Globus pallidus (tissue), 1 donor: ENCODE measurements at places on chromosomes 2 and 18.

DNA sequence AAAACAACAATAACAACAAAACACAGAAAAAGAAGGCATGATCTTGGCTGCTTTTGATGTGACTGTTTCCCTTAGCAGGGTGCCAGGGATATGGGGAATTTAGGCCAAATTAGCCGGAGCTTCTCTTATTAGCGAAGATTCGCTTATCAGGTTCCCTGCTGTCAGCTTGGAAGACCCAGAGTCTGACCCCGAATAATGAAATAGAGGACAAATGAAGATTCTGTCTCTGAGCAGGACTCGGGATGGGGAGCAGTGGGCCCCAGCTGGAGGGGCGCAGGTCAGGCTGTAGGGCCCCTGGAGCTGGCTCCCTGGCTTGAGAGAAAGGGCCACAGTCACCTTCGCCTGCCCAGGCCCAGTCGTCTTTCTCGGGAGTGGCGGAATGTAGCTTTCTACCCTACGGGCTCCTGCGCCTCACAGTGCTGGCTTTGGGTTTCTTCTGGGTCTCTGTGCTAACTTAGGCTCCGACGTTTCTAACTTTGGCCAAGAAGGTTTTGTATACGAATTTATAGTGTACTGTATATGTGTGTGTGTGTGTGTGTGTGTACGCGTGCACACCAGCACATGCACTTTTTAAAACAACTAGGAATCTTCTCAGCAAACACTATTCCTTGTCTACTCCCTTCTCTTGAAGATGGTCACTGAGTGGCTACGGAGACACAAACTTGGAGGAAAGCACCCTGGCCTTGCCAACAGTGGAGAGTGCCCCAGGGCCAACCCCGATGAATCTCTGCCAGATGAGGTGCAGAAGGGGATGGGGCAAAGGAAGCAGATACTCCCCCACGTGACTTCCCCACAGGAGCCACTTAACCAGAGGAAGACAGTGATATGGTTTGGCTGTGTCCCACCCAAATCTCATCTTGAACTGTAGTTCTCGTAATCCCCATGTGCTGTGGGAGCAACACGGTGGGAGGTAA, 195.6 kb upstream of the COPS8 start:
- DNase-seq = no peak

DNA sequence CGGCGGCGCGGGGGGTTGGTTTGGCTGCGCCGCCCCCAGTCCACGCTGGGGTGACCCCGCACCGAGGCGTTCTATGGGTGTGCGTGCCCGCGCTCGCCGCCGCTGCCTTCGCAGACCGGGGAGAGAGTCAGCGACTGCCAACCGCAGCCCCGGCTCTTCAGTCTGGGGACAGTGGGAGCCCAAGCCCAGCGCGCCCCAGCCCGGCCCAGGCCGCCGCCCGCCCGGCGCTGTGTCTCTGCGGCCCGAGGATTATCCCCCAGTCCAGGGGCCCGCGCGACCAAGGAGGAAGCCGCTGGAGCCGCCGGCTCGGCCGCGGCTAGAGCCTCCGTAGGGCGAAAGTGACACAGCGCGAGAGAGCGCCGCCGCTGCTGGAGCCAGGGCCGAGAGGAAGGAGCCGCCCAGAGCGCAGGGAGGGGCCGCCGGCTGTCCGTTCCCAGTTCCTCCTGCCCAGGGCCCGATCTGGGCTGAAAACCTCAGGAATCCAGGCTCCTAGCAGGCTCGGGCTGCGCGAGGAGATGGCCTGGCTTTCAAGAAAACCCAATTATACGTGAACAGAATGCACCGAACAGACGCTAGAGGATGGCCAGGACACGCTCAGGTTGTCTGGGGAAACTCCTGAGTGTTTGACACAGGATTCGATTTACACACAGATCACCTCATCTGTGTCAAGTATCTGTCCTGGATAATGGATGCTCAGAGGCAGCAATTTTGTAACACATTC, 2.4 kb downstream of the CTIF start:
- peak; percentile 73 for DNase-seq

- no peak for DNase-seq
Observed at GRCh38 chr2:20633001-20633400, 17.9 kb downstream of the HS1BP3 start.

GRCh38 chr18:51789871-51790270, 550.1 kb upstream of the DCC start:
- no peak for DNase-seq

- DNase-seq = no peak
Observed at GRCh38 chr18:79940814-79941472, 10.5 kb downstream of the SLC66A2 start.

DNA sequence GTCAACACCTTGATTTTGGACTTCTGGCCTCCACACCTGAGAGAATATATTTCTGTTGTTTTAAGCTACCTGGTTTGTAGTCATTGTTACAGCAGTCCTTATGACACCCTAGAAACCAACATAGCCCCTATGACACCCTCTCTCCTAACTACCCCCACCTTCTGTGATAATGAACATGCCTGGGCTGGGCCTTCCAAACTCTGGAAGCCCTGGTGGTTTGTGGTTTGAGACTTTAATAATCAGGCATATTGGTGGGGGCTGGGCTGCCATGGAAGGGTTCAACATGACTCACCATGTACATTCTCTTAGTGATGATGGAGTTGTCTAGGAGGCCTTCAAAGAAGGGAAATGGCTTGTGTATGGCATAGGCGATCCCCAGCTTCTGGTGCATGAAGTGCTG, 3.3 kb downstream of the SP110 start:
- DNase-seq = no peak

DNA sequence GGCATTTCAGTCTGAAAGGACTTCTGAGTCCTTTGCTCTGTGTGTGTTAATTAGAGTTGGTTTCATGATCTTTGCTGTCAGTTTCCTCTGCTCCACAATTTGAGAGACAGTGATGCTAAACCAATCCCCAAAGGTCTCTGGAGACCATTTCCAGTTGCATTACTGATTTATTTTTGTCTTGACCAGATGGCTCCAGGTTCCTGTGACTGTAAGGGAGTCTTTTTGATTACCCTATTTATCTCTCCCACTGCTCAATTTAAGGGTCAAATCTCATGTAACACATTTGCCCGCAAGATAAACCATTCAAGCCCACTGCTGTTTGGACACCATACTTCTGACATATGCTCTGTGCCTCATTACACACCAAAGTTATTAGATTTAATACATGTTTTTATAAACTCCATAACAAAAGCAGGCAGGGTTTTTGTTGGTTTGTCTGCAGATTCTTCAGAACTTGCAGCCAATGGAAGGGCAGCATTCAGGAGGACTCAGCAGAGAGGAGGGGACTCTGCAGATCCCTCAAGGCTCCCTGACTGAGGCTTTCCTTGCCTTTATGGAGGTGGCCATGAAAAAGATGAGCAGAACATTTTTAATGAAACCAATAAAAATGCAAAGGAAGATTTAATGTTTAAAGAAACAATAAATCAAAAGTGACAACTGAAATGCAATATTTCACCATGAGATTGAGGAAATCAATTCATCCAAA, 889.3 kb upstream of the CELF4 start:
- DNase-seq = no peak

DNA sequence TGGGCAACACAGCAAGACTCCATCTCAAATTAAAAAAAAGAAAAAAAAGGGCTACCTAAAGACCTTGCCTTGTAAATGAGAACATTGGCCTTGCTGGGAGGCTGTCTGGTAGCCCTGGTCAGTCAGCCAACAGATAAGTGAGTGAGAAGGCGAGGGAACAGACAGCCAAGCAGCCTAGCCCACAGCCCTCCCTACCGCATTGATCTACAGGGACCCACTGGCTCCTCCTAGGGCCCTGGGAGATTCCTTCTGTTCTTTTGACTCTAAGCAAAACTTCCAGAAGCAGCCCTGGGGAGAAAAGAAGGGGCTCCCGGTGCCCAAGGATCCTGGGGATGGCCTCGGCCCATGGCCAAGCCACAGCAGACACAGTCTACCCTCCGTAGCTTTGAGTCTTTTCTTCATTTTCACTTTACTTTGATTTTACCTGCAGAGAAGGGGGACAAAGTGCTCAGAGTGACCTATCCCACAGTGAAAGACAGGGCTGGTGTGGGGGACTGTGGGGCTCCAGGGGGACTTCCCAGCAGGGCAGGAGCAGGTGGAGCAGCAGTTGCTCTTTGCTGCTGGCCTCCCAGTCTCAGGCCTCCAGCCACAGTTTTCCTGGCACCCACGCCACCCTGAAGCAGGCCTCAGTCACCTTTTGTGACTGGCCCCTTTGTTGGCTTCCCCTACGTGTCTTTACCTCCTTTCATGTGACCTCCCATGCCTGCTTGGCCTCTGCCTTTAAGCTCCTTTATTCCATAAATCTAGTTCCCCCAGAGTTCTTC, 5.1 kb downstream of the CEP68 start:
- DNase-seq = no peak

DNA sequence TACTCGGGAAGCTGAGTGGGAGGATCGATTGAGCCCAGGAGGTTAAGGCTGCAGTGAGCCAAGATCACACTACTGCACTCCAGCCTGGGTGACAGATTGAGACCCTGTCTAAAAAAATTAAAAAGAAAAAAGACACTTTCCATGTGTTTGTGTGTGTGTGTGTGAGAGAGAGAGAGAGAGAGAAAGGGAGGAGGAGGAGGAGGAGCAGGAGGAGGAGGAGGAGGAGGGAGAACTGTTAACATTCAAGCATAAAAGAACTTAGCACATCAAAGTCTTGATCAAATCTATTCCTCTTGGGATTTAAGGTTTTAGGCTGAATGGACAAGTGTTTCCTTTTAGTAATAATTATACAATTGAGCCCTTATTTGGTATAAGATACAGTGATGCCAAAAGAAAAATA, 75.5 kb downstream of the SPOPL start:
- no peak for DNase-seq

DNA sequence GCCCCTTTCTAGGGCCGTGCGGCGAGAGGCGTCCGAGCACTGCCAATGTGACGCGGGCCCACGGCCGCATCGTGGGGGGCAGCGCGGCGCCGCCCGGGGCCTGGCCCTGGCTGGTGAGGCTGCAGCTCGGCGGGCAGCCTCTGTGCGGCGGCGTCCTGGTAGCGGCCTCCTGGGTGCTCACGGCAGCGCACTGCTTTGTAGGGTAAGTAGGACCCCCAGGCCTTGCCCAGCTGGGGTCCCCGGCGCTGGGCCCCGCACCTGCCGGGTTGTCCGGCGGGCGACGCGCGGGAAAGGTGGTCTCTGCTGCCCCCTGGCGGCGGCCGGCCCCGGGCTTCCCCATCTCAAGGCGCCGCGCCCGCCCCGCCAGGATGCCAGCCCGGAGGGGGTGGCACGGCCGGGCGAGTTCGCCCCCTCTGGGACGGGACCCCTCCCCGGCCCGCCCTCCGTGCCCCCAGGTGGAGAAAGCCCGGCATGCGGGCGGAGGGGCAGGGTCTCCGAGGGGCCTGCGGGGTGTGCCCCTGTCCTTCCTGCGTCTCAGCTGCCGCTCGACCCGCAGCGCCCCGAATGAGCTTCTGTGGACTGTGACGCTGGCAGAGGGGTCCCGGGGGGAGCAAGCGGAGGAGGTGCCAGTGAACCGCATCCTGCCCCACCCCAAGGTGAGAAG, 1.9 kb downstream of the PRSS56 start:
- no peak for DNase-seq

- DNase-seq = no peak
Observed at GRCh38 chr2:23544589-23545295, 159.8 kb downstream of the KLHL29 start.
